Mesenteric fat pad (tissue), 1 donor: ENCODE measurements at places on chromosomes 2 and 18.
A peak's percentile ranks its signal among the peaks of the same experiment; 100 is the strongest.

DNA sequence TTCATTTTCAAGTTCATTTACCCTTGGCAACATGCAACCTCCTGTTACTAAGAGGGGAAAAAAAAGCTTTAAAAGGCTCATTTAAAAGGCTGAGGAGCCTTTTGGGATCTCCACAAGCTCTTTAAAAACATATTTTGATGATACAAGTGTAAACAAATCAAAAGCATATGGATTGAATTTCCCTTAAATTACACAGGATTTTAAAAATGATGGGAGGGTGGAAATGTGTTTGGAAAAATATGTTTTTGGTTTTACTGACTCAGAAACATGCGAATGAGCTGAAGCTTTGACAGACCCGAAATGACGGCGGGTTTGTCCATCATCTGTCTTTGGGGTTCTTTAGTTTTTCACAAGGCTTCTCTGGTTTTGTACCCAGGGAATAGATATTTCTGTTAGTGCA is 180.6 kb upstream of the CCDC68 start:
- DNase-seq: no peak

GRCh38 chr2:25521665-25522387 is 151.6 kb downstream of the DTNB start:
- DNase-seq: no peak

DNA sequence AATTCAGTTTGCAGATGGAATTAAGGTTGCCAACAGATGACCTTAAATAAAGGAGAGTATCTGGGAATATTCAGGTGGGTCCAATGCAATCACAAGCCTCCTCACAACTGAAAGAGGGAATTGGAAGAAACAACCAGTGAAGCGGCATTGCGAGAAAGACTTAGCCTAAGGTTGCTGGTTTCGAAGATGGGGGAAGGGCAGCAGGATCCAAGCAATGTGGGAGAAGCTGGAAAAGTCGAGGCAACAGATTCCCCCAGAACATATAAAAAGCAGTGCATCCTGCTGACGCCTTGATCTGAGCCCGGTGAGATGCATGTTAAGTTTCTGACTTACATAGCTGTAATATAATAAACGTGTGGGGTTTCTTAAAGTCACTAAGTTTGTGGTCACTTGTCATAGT is 162.5 kb downstream of the NDUFA10 start:
- DNase-seq: no peak

GRCh38 chr2:122136056-122136455 is 380.6 kb downstream of the TSN start:
- DNase-seq: no peak

DNA sequence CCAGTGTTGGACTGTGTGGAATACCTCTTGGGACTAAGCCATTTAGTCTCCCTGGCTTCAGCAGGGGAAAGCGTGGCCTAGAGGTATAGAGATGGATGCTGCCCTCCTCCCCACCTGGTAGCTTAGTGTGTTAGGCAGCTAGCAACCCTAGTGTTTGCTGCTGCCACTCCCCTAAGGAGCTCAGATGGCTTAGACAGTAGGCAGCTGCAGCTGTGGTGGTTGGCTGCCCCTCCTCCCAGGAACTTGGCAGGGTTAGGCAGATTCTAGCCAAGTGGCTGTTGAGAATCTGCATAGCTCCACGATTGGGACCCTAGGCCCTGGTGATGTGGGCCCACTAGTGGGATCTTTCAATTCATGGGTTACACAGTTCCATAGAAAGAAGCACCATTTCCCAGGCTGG is 550.4 kb upstream of the CHAC2 start:
- no peak for DNase-seq

DNA sequence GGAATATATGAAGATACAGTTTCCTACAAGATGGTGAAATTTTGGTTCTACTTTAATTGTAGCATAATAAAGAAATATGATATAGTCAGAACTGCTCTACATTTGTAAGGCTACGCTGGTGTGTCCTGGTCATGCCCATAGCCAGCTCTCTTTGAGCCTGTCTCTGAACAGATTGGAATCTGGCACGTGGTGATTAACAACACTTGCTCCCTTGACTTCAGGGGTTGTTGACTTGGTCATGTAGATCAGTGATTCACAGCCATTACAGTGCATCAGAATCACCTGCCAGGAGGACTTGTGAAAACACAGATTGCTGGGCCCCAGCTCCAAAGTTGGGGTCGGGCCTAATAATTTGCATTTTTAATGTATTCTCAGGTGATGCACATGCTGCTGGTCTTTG is 80.4 kb downstream of the PTPRM start:
- no peak for DNase-seq

DNA sequence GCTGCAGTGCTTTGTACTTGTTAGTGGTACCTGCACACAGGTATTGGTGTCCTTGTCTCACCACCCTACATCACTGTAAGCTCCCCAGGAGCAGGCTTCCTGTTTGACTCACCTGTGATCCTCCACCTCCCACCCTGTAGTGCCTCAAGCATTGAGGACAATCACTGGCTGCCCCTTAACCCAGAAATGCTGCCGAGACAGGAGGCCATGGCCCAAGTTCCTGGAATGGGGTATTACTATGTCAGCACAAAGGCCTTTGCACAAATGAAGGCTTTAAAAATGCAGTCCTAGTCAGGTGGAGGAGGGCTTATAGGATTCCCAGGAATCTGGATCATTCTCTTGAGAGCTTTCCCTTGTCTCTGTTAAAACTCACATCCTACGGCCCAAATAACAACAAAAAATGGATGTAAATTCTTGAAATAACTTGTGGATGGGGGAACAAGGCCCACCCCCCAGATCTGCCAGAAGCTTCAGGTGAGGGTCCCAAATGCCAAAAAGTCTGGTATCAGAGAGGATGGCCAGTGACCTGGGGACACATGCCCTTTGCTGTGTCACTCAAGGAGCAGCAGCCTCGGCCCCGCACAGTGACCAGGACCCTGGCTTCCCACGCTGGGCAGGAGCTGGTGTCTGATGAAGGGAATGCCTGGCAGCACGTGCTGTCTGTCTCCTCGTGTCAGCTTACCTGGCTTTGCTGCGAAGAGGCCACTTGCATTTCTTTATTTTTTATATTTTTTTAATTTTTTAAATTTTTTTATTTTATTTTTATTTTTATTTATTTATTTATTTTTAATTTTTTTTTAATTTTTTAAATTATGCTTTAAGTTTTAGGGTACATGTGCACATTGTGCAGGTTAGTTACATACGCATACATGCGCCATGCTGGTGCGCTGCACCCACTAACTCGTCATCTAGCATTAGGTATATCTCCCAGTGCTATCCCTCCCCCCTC is 3.7 kb upstream of the IL37 start:
- no peak for DNase-seq

DNA sequence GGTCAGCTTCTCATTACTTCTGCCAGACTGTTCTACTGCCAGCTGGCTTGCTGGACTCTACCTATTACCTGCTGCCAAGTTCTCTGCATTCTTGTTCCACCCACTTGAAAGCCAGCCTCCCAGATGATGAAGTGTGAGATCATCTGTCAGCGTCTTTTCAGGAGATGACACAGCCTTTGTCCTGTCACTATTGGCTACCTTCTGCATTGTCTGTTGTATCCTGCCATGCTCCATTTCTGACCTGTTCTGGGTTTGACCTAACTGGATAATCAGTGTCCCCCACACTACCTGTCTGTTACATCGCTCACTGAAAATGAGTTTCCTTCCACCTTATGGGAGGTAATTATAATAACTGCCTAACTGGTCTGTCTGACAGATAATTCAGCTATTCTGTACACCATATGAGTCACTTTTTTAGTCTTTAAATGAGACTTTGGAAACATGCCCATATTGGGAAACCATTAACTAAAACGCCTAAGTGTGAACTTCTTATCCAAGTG is 520.6 kb downstream of the METTL4 start:
- DNase-seq: no peak

DNA sequence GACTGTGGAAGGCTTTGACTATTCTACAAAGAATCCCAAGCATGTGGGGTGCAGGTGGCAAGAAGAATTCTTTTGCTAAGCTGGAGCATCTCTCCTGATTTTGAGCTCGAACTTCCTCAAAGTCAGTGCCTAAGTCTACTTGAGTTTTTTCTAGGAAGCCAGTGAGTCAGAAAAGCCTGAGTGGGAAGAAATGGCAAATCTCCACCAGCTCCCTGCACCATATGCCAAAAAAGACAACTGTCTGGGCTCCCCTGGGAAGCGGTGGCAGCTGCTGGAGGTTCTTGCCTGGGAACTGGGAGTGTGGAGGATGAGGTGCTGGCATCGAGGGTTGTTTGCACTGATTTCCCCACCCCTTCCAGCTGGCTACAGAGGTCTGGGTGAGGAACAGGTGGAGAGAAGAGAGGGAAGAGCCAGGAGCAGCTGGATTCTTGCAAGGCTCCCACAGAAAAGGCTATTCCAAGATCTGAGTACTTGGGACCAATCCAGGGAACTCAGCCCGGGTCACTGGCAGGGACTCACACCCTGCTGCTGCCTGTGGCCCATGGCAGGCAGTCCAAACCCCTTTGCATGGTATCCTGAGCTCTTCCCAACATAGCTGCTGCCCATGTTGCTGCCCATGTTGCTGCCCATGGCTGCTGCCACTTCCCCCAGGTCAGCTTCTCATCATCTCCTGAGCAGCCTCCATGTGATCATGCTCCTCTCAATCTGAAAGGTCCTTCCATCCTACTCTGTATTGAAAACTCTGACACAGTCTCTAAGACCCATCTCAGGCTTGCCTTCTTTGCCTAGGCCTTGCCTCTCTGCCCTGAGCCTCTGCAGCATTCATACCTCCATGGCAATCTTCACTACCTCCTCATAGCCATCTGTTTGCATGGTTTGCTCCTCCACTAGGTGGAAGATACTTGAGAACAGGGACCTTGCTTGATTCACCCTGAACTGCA is 128.3 kb upstream of the SPATS2L start:
- DNase-seq: no peak

DNA sequence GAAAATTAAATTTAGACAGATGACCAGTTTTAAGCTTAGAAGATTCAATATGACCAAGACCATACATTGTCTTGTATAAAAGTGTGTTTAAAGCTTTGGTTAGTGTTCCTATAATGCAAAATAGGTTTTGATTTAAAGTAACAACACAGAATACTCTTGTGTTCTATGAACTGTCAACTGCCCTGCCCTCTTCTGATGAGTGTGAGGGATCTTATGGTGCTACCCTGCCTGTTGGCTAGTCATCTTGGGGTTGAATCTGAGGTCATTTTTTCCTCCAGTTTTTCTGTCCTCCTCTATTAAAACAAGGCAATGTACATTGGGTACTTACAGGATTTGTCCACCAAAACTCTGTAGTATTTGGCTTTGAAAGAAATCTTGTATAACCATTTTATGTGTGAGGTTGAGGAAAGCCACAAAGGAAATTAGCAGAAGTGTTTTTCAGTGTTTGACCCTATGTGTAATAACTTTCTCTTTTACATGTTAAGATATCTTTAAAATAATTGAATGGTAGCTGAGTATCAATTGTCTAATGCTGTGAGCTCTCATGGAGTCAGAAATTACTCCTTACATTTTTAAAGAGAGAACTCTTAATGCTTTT is 129.1 kb downstream of the SPTBN1 start:
- DNase-seq: no peak

- DNase-seq: no peak
These were observed 344.4 kb downstream of the CLIP4 start for GRCh38 chr2:29459445-29460179.

DNA sequence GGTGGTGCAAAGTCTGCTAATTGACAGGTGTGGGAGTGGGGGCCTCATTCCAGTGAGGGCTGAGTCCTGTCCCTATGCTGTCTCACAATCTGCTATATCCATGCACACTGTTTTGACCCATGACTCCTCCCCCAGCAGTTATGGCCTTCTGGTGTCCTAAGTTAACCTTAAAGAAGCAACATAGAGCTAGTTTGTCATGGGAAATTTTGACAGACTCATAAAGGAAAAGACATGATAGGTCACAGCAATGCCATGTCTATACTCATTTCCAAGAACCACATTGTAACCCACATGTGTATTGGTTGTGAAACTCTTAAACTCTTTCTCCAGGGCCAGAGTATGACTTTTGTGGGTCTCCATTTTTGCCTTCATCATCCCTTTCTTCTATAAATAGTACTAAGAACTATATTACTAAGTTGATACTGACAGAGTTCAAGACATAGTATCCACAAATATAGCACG is 78.2 kb upstream of the SLC1A4 start:
- DNase-seq: no peak

DNA sequence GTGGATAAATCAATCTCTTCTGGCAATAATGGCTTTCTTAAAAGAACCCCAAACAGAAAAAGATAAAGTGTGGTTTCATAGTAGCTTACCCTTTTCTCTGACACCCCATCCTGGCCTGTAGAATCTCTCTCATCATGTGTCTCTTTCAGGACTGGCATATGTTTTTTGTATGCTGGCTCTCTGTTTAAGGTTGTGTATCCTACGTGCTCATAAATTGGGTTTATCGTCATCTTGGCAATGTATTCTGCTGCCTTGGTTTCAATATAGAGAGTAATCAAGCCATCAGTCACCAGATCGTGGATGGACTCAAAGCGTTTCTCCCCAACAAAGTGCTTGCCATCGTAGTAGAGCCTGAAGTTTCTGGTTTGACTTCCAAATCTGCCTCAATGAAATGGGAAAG is 113.5 kb upstream of the CHRNA1 start:
- DNase-seq: no peak

- peak; percentile 88 for DNase-seq
These were observed 107.6 kb upstream of the OTOS start for GRCh38 chr2:240247868-240248720.

DNA sequence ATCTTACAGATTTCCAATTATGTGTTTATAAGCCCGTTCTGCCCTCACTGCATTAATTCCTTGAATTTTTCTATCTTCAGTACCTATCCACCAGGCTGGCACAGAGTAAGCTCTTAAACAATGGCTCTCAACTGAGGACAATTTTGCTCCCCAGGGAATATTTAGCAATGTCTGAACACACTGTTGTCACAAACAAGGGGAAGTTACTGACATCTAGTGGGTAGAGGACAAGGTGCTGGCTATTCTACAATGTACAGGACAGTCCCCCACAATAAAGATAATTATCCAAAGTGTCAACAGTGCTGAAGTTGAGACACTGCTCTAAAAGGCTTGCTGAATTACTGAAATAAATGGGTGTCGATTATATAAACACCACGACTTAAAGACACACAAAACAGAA is 5.0 kb downstream of the NDUFS1 start:
- DNase-seq: no peak

GRCh38 chr18:33817096-33817495 is 239.1 kb downstream of the ASXL3 start:
- no peak for DNase-seq

GRCh38 chr18:74282755-74283554 is 8.8 kb downstream of the CYB5A start:
- DNase-seq: no peak

- DNase-seq: no peak
These were observed 282.0 kb downstream of the MYCN start for GRCh38 chr2:16222326-16222725.

DNA sequence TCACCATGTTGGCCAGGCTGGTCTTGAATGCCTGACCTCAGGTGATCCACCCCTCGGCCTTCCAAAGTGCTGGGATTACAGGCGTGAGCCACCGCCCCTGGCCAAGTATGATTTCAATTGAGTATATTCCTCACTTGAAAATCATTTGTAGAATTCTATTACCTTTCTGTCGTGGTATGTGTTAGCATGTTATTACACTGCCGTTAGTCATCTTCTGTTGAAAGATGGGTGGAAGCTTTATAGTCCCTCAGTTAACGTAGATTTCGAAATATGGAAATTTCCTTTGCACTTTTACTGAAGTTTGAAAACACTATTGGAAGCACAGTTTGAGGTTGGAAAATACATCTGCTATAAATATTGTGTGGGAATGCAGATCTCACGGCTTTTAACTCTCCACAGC is 14.7 kb downstream of the NIFK start:
- no peak for DNase-seq

GRCh38 chr2:44642123-44642857 is 280.5 kb downstream of the CAMKMT start:
- no peak for DNase-seq

GRCh38 chr2:38700881-38701458 is 35.1 kb downstream of the GALM start:
- no peak for DNase-seq
